ENCODE measurements at places on chromosomes 3 and 15.

GRCh38 chr3:141746962-141747361 is 8.9 kb downstream of the RNF7 start:
- H3K36me3 ChIP-seq = peaks cover 36% of the 10 kb centered on the region
- H3K4me3 ChIP-seq = no peak overlapping the region
- no peak overlapping the region for H3K27ac ChIP-seq
- H3K27me3 ChIP-seq = no peaks in the 10 kb centered on the region
- H3K4me1 ChIP-seq = peaks cover 9% of the 10 kb centered on the region
- DNase-seq = no peak

DNA sequence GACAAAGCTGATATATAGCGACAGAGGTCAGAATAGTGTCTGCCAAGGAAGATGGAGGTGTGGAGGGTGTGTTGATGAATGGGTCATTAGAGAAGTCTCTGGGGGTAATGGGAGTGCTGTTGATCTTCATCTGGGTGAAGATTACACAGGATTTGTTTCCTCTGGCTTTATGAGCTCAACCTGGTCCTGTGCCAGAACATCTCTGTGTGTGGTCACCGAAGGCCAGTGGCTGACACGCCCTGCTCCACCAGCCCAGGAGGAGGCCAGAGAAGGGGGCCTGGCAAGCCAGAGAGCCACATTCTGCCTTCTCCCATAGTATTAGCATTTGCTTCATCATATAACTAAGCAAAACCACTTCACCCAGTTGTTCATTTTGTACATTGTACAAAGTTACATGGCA is 121.1 kb downstream of the ZNF621 start:
- DNase-seq = no peak
- no peaks in the 10 kb centered on the region for H3K27me3 ChIP-seq
- H3K4me1 ChIP-seq = no peaks in the 10 kb centered on the region
- H3K36me3 ChIP-seq = no peaks in the 10 kb centered on the region
- no peak overlapping the region for H3K27ac ChIP-seq
- no peak overlapping the region for H3K4me3 ChIP-seq

- no peak overlapping the region for H3K27ac ChIP-seq
- peaks cover 17% of the 10 kb centered on the region for H3K27me3 ChIP-seq
- H3K36me3 ChIP-seq = no peaks in the 10 kb centered on the region
- peaks cover 32% of the 10 kb centered on the region for H3K4me1 ChIP-seq
- no peak for DNase-seq
Measured at GRCh38 chr3:149581681-149582370, 76.0 kb downstream of the WWTR1 start.

DNA sequence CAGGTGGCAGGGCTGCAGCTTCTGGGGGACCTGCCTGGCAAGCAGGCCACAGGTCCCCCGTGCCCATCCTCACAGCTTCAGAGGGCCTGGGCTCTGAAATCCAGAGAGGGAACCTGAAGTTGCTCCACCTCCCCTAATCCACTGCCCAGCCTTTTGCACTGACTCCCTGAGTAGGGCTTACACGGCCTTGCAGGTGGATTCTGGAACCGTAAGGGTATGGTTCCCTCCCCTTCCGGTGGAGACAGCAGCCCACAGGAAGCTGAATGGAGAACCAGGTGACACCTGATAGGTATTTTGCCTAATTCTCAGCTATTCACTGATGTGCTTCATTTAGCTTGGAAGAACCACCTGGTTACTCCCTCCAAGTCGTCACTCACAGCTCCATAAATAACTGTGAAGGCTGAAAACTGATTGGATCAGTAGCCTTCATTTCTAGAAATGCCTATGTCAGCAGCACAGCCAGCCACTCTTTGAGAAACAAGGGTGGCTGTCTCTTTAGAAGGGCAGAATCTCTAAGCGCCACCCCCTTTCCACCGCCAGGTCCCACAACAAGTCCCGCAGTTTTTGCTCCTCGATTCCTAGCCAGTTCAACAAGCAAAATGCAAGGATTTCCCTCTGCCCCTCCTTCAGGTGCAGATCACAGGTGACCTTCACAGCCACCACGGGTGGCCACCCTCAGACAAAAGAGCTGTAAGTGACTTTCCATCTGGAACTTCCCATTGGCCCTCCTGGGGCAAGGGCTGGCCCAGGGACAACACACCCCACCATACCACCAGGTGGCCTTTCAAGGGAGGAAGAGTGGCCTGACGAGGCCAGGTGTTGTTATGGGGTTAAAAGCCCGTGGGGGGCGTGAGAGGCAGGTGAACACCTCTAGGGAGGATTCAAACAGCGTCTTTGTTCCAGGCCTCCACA is 112.9 kb downstream of the SEC22A start:
- H3K4me1 ChIP-seq = no peaks in the 10 kb centered on the region
- peaks cover 9% of the 10 kb centered on the region for H3K27me3 ChIP-seq
- H3K36me3 ChIP-seq = no peaks in the 10 kb centered on the region
- H3K27ac ChIP-seq = no peak overlapping the region
- H3K4me3 ChIP-seq = no peak overlapping the region
- no peak for DNase-seq

DNA sequence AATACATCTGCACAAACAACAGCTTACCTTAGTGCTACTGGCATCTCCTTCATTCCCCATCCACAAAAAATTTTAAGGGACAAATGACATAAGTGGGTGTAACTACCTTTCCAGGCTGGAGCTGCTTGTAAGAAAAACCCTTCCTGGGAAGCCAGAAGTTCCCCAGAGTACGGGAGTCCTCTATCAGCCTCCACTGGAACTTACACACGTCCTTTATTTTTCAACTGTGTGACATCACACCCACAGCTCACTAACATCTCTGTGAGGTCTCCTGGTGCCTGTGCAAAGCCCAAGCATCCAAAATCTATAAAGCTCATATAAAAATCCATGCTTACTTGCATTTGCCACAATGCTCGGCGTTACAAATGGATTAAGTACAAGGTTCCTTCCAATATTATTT is 27.6 kb downstream of the LRIG1 start:
- no peaks in the 10 kb centered on the region for H3K27me3 ChIP-seq
- H3K4me1 ChIP-seq = peaks cover 46% of the 10 kb centered on the region
- DNase-seq = no peak
- H3K36me3 ChIP-seq = peaks cover 16% of the 10 kb centered on the region
- H3K27ac ChIP-seq = peak overlapping the region; percentile 93
- peak overlapping the region; percentile 80 for H3K4me3 ChIP-seq

GRCh38 chr3:113227146-113227545 is 15.8 kb downstream of the BOC start:
- no peak for DNase-seq
- no peak overlapping the region for H3K27ac ChIP-seq
- H3K36me3 ChIP-seq = no peaks in the 10 kb centered on the region
- no peaks in the 10 kb centered on the region for H3K27me3 ChIP-seq

GRCh38 chr3:52468336-52468735 is 12.9 kb downstream of the NISCH start:
- DNase-seq = no peak
- H3K27ac ChIP-seq = no peak overlapping the region

All from T-helper 2 cell treated with Interferon-gamma antibody and Interleukin-4, amounts not matched to agents 5 μg/mL and 100 μg/mL, for 36 hours (primary cell).